GM23248 (cell line): ENCODE measurements at places on chromosomes 16 and 17.

DNA sequence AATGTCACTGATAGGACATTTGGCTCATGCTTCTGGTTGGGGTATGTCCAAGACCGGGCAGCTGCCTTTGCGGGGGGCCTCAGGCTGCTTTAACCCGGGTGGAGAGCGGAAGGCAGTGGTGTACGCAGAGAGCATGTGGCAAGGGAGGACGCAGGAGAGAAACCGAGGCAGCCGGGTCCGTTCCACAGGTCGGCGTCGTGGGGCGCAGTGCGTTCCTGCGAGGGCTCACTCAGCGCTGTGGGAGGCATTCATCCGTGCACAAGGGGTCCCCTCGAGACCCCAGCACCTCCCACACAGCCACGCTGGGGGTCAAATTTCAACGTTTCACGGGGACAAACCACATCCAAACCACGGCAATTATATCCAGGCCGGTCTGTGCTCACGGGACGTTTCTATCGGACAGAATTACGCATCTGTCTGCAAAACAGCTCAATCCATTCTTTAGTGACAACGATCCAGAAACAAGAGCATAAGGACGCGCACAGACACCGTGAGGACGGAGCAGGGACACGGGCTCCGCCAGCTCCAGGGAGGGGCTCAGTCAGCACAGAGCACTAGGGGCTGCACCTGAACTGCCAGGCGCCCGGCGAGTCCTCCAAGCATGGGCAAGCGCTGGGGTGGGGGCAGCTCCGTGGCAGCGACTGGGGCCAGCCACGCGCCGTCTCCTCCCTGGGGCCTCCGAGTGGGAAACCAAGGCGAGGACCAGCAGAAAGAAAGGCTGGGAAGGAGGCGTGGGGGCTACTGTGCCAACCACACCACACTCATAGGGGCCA, 108.4 kb upstream of the METRNL start:
- no peak for DNase-seq

GRCh38 chr16:63363738-63364137, 1327.5 kb upstream of the CDH8 start:
- DNase-seq = no peak

DNA sequence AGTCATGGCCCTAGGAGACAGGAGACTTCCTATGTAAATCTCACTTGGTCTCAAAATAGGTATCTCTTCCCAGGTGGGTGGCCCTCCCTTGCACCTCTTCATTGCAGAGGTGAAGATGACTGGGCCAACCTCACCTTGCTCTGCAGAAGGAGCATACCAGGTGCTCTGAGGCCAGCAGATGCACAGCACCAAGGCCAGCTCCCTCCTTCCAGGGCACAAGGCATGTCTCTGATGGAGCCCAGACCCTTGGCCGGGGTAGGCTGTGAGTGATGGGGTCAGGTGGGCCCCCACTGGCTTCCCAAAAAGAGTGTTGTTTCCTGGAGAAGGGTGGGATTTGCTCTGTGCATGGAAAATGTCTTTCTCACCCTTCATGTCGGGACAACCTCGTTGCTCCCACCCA, 12.8 kb downstream of the CACNG5 start:
- no peak for DNase-seq

GRCh38 chr16:15597135-15597534, 45.8 kb downstream of the MARF1 start:
- no peak for DNase-seq

DNA sequence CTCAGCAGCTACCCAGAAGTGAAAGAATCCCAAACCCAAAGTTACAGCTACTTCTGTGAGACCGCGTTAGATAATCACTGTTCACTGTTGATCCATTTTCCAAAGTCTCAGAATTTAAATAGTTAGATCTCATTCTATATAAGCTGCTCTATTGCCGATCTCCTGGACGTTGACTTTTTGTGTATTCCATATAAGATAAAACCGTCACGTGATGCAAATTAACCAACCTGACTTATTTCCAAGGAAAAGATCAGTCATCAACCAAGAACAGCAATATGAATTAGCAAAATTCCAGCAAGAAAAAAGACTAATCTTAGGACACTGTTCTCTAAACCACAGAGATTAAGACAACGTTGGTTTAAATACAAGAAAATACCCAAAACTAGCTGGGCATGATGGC, 8.3 kb downstream of the ACOX1 start:
- DNase-seq = no peak

GRCh38 chr16:68200088-68200783, 35.7 kb downstream of the ESRP2 start:
- DNase-seq = peak; percentile 30

DNA sequence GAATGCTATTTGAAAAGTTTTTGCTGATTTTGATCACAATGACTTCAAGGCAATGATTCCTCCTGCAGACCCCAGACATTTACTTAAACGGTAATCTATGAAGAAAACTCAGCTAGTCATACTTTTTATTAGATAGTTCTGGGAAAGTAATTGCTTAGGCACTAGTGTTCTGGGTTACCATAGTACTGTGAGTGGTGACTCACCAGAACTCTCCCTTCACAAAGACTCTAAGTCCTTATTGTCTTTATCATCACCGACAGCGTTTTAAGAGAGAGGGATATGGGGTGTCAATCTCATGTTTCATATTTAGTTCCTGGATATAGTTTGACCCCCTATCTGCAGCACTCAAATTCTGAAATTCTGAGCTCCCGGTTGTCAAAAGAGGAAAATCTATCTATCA, 43.0 kb upstream of the CDH8 start:
- DNase-seq = peak; percentile 0

DNA sequence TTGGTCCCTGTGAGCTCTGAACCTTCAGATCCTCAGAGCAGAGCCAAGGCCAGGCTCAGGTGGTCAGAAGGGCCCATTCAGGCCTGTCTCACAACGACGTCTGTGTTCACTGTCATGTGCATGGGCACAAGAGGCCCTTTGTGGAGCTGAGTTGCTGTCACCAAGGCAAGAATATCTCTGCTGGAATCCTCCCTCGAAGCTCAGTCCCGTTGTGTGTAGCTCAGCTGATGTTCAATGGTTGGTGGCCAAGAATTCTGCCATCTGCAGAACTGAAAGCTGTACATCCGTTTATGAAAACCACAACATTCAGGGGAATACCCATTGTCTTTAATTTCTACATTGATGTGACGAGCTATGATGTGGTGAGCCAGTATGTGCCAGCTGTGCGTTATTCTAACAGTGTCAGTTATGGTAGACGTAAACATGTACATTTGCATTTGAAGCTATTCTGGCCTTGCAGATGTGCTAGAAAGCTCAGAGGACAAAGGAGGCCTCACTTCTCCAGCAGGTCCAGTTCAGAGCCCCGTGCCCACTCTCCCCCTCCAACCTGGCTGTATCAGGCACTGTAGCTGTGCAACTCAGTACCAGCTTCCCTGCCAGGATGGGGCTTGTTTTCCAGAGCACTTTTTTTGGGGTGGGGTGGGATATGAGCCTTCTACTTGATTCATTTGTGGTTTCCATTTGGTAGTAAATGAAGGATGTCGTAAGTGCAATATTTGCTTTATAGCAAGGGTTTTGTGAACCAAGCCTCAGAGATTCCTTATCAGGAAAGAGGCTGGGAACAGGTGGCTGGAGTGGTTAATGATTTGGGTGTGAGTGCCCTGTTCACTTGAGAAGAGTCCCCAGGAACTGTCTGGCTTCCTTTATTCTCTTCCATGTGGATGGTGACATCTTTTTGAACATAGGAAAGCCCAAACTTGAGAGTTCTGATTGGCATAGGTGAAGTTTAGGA, 56.1 kb downstream of the B9D1 start:
- no peak for DNase-seq

DNA sequence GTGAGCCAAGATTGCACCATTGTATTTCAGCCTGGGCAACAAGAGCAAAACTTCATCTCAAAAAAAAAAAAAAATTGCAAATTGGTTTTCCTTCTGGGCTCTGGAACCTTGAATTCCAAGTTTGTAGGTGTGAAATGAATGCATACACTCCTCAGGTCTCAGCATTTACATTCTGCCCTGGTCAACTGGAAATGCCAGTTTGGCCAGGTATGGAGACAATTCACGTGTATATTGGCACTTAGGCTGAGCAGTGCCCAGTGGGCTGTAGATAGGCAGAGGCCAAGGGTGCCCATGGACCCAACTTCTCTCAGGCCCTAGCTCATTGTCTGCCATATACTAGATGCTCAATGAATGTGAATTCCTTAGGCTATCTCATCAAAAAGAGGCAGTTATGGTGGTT, 15.7 kb downstream of the PDILT start:
- DNase-seq = no peak

GRCh38 chr17:47816947-47817346, 4.6 kb downstream of the OSBPL7 start:
- DNase-seq = no peak
